Right ventricle myocardium inferior (tissue), 1 donor: ENCODE measurements at places on chromosomes 1 and 21. TPM values are rescaled to one million over a fixed set of nuclear protein-coding genes. Genes with fewer than 3 reads are reported as not detected.

GRCh38 chr1:7187112-7187493 is 401.8 kb downstream of the CAMTA1 start:
- DNase-seq = no peak

FBXO2 gene
- 4.2 TPM for total RNA-seq

DNA sequence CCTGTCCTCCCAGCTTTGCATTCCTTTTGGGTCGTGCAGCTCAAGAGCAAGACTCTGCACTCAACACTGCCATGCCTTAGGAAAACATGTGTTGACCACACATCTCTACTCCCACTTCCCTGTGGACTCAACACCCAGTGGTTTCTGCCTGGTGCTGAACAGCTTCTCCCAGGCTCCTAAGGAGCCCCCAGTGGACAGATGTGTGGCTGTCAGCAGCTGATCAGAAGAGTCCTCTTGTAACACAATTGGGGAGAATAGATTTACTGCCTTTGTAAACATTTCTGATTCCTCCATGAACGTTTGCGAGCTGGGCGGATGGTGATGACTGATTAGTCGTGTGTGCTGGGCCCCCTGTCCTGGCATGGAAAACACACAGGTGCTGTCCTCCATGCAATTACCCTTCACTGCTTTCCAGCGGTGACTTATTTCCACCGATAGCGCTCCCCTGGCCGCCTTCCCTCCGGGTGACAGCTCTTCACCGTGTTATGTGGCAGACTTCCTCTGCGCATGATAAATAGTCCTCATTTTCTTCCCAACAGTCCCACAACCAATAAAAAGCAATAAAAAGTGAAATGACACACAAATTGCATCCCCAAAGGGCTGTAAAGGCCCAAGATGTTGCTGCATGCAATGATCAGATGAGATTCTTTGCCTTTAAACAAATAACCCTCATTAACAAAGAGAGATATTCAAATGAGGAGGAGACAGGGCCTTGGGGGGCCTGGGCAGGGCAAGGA is 249.4 kb upstream of the AJAP1 start:
- DNase-seq = no peak

GRCh38 chr1:110438893-110439292 is 12.1 kb upstream of the PROK1 start:
- no peak for DNase-seq

DNA sequence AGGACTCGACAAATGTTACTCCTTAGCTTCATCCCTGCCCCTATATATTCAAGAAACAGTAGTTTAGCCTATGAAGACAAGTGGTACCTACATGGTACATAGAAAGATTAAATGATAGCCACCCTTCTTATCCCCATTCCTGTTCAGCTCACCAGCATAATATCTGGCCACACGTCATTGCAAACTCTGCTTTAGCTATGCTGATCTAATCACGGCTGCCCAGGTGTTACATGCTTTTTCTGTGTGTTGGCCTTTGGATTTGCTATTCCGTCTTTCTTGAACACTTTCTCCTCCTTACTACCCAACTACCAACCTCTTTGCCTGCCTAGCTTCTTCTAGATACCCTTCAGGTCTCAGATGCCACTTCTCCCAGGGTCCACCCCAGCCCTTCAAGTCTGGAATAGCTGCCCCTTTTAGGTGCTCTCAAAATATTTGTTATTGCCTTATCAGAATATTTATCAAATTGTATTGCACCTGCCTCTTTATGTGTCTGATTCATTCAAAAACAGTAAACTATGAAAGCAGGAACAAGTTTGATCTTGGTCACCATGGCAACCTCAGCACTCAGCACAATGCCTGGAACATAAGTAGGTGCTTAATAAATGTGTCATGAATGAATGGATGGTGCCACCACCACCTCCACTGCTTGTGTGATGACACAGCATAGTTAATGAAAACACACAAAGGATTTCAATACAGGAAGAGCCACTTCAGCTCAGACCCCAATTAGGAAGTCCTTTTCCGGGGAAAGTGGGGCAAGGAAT is 11.4 kb upstream of the DNASE2B start:
- no peak for DNase-seq

ASAP3 gene
- total RNA-seq = 44.3 TPM

NFASC gene
- 10.5 TPM for total RNA-seq

MYBPH gene
- not detected for total RNA-seq

DNA sequence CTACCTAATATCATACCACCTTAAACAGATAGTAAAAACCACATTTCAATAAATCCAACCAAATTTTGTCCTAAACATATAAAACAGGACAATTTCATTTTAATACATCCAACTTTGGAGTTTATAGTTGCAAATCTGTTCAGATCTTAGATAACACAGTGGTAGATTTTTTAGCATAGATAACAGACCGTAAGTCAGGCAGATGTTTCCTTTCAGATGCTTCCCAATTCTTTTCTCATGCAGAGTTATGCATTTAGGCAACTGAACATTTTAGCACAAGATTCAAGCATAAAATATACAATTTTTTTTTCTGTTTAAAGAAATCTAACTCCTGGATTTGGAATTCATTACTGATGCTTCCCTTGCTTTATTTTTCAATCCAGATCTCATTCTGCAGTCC is 156.5 kb upstream of the ZNHIT6 start:
- DNase-seq = no peak

DNA sequence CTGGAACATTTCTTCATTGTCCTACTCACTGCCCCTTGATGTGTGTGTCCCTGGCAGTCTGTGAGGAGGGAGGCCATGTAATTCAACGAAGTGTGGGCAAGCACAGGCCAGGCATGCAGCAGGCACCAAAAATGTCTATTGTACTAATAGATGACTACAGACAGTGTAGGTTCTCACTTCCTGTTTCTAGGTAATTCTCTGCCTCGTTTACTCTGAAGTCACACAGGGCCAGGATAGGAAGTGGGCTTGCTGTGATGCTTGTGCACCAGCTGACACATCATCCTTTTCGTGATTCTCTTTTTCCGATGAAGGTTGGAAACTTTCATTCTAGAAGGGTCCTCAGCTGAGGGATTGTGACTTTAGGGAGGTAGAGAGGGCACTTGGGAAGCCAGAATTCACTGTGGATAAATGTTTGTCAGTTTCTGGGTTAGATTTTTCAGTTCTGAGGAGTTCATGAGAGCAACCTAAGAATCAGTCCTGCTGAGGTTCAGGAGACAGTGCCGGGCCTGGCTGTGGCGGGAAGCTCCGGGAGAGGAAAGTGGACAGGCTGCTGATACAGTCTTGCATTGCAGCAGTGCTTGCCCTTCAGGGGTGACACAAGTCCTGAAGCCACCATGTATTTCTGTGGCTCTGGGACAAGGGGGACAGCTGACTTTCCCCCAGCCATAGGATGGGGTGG is 4.3 kb upstream of the CSF1 start:
- no peak for DNase-seq

- DNase-seq = no peak
These were observed 6.1 kb downstream of the PARK7 start for GRCh38 chr1:7967651-7968050.

DNA sequence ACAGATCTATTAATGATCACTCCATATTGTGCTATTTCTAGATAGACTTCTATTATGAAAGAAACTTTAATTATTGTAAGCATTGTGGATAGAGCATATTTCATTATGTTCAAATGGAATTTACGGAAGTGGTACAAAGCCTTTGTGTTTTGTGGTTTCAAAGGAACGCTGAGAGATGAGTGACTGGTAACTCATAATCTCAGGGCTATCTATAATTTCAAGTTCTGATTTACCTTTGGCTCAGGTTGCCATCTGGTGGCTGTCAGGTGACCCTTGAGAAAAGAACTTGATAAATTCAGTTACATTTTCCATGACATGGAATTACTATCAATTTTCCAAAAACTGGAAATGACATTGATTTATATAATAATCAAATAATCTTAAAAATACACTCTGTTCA is 12.2 kb downstream of the NTNG1 start:
- DNase-seq = no peak

RAB3B gene
- not detected for total RNA-seq

PGLYRP4 gene
- total RNA-seq = not detected

RAB7B gene
- 1.6 TPM for total RNA-seq

GRCh38 chr1:164759144-164759920 is 200.3 kb downstream of the PBX1 start:
- DNase-seq = no peak

- DNase-seq = no peak
These were observed 176.8 kb upstream of the USP25 start for GRCh38 chr21:15552914-15553494.

- no peak for DNase-seq
These were observed 129.2 kb downstream of the ADAMTS1 start for GRCh38 chr21:26715878-26716506.

DNA sequence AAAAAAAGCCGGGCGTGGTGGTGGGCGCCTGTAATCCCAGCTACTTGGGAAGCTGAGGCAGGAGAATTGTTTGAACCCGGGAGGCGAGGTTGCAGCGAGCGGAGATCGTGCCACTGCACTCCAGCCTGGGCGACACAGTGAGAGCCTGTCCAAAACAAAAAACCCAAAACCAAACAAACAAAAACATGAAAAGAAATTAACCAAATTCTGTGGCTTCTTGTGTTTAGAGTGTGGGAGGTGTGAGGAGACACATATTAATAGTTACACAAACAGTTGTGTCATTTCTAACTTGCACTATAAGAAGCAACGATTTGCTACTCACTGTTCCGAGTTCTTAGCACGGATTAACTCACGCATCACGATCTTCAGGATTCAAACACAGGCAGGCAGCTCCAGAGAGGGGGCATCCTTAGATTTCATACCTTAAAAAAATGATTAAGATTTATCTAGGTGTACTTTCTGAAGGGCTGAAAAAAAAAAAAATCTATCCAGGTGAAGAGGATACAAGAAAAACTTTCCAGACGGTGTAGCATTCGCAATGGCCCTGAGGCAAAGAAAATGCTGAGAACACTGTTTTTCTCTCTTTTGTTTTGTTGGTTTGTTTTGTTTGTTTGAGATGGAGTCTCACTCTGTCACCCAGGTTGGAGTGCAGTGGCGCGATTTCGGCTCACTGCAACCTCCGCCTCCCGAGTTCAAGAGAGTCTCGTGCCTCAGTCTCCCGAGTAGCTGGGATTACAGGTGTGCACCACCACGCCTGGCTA is 713 bp upstream of the HMGCL start:
- no peak for DNase-seq

DNA sequence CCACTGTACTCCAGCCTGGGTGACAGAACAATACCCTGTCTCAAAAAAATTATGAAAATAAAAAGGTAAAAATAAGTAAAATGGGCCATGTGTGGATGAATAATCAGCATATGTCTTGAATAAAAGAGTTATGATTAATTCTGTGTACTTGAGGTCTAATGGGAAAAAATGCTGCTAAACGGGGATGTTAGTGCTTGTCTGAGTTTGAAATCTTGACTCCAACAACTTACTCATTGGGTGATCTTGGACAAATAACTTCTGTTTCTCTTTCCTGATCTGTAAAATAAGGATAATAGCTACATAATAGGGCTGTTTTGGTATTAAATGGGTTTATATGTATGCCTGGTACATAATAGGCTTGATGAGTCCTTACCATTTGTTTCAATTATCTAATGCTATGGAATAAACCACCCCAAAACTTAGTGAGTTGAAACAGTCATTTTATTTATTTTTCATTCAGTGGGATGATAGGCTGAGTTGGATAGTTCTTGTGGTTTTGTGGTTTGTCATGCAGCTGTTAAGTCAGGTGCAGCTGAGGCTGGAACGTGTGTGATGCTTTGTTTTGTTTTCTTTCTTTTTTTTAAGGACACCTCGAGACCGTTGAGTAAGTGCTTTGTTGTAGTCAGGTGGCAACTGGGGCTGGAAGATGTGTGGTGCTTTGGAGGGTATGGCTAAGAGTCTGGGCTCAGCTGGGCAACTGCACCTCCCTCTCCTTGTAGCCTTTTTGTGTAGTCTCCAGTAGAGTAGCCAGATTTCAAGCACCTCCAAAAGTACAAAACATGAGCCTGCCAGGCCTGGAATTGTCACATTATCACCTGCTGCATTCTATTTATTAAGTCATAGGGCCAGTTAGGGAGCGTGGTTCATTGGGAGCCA is 4.9 kb downstream of the MDM4 start:
- DNase-seq = no peak

GRCh38 chr1:201647094-201647493 is 108.2 kb downstream of the NAV1 start:
- DNase-seq = no peak

DNA sequence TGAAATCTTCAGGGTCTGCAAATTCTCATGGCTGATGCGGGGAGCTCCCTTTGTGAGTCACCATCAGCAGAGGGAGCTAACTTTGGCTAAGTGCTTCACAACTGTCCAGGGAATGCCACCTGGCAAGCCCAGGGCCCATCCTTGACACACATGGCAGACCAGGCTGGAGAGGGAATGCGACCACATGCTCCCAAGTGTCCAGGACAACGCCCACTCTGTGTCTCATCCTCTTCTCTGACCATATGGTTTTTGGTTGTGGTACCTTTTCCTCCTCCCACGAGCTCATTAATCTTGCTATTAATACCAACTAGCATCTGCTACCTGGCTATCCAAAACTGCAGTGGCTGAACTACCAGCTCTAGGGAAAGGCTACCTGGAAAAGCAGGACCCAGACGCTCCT is 37.1 kb upstream of the CLSTN1 start:
- no peak for DNase-seq

DNA sequence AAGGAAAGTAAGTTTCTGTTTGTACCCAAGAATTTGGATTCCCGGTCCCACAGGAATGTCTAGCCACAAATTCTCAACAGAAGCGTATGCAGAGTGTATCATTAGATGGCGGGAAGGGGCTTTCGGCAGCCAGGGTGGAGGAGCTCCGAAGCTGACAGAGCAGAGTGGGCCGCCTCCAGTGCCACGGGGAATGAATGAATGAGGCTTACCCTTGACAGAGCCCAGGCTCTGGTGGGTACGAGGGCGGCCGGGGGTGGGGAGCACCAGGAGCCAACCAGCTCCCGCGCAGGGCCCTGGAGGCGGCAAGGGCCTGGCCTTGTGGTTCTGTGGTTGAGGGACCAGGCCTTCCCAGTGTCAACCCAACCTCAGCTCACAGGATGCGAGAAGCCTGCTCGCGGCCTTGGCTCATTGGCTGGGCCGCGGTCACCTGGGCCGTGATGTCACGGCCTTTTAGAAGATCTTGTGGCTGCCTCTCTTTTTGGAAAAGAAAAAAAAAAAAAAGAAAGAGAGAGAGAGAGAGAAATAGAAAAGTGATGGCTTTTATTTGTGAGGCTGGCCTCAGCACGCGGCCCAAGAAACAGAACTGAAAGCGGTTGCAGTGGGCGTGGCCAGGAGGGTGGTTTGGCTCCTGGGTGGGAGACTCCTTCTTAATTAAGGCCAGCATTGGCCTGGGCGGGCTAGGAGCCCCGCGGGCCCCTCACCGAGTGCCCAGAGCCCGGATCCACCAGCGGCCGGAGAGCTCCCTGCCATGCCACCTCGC is 34.9 kb upstream of the RUNX3 start:
- DNase-seq = no peak

- no peak for DNase-seq
These were observed 33.1 kb upstream of the SH3D21 start for GRCh38 chr1:36273024-36273423.

- DNase-seq = no peak
These were observed 2.8 kb upstream of the CELA2A start for GRCh38 chr1:15453734-15454133.

- no peak for DNase-seq
These were observed 185.0 kb downstream of the MIS18A start for GRCh38 chr21:32093646-32094462.

LENEP gene
- not detected for total RNA-seq
